ENCODE measurements at places on chromosomes 3 and 15.

DNA sequence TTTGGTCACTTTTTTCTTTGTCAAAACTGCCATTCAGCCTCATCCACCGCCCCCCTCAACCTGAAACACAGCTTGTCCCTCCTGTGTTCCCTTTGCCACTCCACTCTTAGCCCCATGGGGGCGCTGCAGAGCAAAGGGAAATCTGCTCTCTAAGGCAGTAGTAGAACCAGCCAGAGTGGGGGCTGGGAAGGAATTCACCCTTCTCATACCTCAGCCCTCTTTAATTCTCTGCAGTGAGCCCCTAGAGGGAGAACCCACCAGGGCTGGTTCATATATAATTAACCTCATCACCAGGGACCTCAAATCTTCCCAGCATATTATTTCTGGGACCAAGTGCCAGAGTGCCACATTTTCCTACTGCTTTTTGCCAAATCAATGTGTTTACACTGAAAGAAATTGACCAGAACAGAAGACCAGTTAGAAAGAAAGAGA, 2.8 kb upstream of the BCL6 start:
- DNase-seq: peak; percentile 88

DNA sequence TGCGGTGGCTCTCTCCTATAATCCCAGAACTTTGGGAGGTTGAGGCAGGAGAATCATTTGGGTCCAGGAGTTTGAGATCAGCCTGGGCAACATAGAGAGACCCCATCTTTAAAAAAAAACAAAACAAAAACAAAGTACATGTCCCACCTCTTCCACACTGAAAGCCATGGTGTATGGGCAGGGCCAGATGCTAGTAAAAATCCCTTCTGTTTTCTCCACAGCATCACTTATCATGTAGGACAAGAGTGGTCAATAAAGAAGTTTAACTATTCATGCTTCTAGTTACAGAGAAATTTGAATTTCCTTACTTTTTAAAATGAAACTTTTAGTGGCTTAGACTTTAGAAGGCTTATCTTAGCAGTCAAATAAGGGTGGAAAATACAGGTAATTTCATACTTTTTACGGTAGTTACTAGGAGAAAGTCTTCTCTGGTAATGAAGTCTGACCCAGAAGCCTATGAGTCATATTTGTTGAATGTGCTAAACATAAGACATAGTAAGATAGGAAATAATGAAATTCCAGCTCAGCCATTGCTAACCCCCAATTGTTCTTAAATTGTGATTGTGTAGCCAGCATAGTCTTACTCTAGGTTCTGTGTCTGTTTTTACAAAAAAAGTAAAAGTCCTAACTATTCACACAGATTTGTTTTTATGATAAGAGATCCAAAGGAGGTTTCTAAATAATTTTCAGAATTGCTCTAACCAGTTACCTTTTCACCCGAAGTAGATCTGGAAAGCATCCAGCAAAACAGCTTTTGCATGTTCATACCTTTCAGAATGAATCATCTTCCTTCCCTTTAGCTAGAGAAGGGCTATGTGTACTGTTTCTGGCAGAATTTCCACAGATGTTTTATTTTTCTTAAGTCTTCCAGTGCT, 16.4 kb upstream of the ZNF609 start:
- DNase-seq: no peak

- DNase-seq: no peak
Observed at GRCh38 chr3:135694142-135694541, 271.4 kb upstream of the PPP2R3A start.

- DNase-seq: no peak
Observed at GRCh38 chr3:181265750-181266333, 276.3 kb upstream of the DNAJC19 start.

DNA sequence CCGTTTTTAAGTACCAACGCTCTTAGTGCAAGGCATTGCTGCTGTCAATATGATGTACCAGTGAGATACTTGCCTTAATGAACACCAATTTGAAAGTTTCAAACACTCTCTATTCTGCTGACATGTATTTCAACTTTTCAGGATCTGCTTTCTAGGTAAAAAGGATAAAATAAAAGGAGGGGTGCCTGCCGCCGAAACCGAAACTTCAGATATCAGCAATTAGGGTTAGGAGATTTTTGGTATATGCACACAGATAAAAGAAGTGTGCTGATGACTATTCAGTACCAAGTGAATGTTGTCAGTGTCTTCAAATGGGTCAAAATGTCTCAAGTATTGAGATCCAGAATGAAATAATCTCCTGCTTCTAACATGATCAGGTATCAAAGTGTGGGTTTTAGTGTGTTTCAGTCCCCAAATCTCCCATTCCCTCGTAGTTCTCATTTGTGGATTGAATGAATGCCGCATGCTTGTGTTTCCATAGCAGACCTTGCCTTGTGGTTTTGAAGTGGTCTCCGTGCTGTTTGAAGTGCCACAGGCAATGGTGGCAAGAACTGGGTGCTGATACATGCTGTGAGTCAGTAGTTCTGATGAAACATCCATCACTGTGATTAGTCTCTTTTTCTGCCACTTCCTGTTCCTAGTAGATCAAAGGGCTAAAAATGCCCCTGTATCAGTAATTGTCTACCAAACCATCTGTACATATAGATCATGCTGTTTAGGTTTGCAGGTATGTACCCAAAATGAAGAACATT, 22.5 kb downstream of the CHST14 start:
- DNase-seq: no peak

GRCh38 chr3:23170291-23170690, 32.8 kb upstream of the UBE2E2 start:
- DNase-seq: no peak

- DNase-seq: peak; percentile 24
Observed at GRCh38 chr3:121757087-121757811, 7.7 kb upstream of the GOLGB1 start.

DNA sequence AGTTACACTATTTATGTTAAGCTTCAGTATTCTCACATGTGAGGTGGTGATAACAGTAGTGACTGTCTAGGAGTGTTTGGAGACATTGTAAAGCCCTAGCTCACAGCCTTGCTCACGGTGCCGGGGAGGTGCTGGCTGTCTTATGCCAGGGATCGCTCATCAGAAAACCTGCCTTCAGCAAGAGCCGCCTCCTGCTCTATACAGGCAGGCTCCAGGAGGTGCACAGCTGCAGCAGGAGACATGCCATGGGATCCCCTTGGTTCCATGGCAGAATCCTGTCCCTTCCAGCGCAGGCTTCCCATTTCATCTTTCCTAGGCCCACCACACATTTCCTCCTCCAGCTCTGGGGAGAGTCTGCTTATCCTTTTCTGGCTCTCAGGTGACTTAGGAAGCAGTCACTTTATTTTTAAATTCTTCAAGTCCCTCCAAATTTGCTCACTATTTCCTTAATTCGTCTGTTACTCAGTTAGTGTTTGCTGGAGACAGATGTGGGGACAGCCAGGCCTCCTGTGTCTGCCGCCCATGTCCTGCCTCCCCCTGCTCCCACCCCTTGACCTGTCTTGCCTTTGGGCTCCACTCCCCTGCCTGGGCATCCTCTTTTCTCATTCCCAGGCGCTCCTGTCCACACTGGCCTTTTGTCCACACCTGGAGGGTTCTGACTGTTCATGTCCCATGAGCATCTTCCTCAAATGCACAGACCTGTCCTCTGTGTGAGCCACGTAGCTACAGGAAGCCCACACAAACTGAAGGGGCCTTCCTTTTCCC, 31.7 kb downstream of the SLCO2A1 start:
- DNase-seq: no peak

GRCh38 chr3:102144063-102144462, 290.8 kb upstream of the ZPLD1 start:
- no peak for DNase-seq

GRCh38 chr3:196357905-196358304, 19.7 kb upstream of the TM4SF19 start:
- no peak for DNase-seq

DNA sequence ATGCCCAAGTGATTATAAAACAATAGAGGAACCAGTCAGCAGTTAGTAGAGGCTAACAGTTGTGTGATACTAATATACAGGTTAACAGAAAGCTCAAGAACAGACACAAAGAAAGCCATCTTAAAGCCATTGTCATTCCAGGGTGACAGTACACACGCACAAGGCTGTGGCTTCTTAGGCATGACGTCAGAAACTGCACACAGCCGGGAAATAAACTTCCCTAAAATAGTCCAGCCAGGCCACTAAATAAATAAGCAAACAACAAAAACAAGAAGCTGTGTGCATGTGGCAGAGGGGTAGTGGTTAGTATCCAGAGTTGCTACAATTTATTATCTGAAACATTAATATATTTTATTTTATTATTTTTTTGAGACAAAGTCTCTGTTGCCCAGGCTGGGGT, 49.8 kb downstream of the PPCDC start:
- DNase-seq: no peak

DNA sequence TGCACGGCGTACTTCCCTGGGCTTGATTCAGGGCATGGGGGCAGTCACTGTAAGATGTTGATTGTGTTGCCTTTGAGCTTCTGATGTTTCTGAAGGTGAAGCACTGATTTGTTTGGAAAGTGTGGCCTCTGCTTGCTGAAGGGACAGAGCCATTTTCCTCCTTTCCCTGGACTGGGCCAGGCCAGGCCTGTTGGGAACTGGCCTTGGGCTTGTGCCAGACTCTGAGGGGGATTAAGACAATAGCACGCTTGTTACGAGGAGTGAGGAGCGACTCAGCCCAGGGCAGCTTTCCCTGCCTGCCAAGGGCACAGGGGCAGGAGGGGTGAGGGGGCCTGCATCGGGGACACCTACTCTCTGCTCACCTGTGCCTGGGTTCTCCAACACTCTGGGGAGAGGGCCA, 42.9 kb downstream of the LINGO1 start:
- no peak for DNase-seq

GRCh38 chr3:167958141-167958540, 137.6 kb downstream of the GOLIM4 start:
- no peak for DNase-seq

GRCh38 chr3:155629056-155629455, 115.8 kb downstream of the PLCH1 start:
- DNase-seq: no peak

- DNase-seq: no peak
Observed at GRCh38 chr15:90851114-90851513, 17.3 kb upstream of the FURIN start.

- no peak for DNase-seq
Observed at GRCh38 chr3:264394-265156, 68.0 kb downstream of the CHL1 start.

GRCh38 chr3:195246581-195246995, 24.4 kb downstream of the XXYLT1 start:
- DNase-seq: peak; percentile 95
